ENCODE measurements at places on chromosomes 2 and 18.

GRCh38 chr2:8455236-8456150 lies 226.4 kb upstream of the ID2 start:
- H3K36me3 ChIP-seq: no peaks in the 10 kb centered on the region
- peaks cover 27% of the 10 kb centered on the region for H3K27me3 ChIP-seq
- no peak overlapping the region for H3K4me3 ChIP-seq
- no peak for DNase-seq

- no peak overlapping the region for H3K27ac ChIP-seq
- H3K27me3 ChIP-seq: peaks cover 7% of the 10 kb centered on the region
- no peak overlapping the region for H3K4me3 ChIP-seq
- no peak for DNase-seq
- no peaks in the 10 kb centered on the region for H3K4me1 ChIP-seq
Measured at GRCh38 chr18:58449464-58449863, 179.4 kb downstream of the ALPK2 start.

GRCh38 chr2:10514743-10515142 lies 66.6 kb upstream of the ODC1 start:
- no peaks in the 10 kb centered on the region for H3K4me1 ChIP-seq
- H3K27me3 ChIP-seq: no peaks in the 10 kb centered on the region
- H3K36me3 ChIP-seq: peaks cover 6% of the 10 kb centered on the region

- H3K36me3 ChIP-seq: peaks cover 5% of the 10 kb centered on the region
- H3K4me1 ChIP-seq: peaks cover 44% of the 10 kb centered on the region
- peak overlapping the region; percentile 38 for H3K4me3 ChIP-seq
- DNase-seq: no peak
- H3K27me3 ChIP-seq: no peaks in the 10 kb centered on the region
Measured at GRCh38 chr2:230877116-230877758, 12.5 kb downstream of the ITM2C start.

DNA sequence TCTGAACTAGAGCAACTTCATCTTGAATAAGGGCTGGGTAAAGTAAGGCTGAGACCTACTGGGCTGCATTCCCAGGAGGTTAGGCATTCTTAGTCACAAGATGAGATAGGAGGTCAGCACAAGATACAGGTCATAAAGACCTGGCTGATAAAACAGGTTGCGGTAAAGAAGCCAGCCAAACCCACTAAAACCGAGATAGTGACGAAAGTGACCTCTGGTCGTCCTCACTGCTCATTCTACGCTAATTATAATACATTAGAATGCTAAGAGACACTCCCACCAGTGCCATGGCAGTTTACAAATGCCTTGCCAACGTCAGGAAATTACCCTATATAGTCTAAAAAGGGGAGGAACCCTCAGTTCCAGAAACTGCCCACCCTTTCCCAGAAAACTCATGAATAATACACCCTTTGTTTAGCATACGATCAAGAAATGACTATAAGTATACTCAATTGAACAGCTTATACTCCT lies 109.1 kb downstream of the FIGN start:
- H3K27ac ChIP-seq: no peak overlapping the region
- no peaks in the 10 kb centered on the region for H3K4me1 ChIP-seq
- H3K27me3 ChIP-seq: no peaks in the 10 kb centered on the region
- H3K36me3 ChIP-seq: no peaks in the 10 kb centered on the region
- H3K4me3 ChIP-seq: no peak overlapping the region
- DNase-seq: no peak

GRCh38 chr2:108579623-108580022 lies 45.4 kb downstream of the LIMS1 start:
- H3K27me3 ChIP-seq: no peaks in the 10 kb centered on the region
- peak overlapping the region; percentile 57 for H3K4me3 ChIP-seq
- H3K4me1 ChIP-seq: peaks cover 32% of the 10 kb centered on the region
- peak overlapping the region; percentile 93 for H3K27ac ChIP-seq

GRCh38 chr2:230734247-230735175 lies 21.9 kb downstream of the CAB39 start:
- peaks cover 47% of the 10 kb centered on the region for H3K4me1 ChIP-seq
- no peaks in the 10 kb centered on the region for H3K27me3 ChIP-seq
- no peak overlapping the region for H3K27ac ChIP-seq
- H3K36me3 ChIP-seq: peaks cover 3% of the 10 kb centered on the region
- H3K4me3 ChIP-seq: no peak overlapping the region

DNA sequence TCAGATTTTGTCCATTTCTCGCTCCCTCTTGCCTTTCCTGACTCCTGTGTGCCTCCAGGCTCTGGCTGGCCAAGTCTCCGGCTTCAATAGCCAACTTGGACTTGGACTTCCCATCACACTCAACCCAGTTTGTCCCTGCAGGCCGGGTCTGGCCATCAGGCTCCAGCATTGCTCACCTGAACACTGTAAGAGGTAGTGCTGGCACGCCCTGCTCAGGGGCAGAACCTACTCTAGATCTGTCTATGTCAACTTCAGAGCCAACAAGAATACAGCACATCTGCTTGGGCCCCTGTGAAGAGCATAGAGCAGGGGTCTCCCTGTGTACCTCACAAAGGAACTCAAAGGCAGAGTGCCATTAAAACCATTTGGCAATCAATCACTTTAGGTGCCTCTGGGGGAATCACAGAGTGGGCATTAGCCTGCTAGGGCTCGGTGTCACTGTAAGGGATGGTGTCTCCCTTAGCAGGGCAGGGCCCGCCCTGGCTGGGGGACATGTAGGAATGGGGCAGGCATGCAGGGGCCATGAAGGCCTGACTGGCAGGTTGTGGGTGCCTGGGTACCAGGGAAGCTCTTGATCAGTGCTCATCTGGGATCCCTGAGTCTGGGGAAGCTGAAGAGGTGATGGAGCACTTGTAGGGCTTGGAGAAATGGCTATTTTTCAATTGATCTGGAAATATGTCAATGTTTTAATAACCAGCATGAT lies 325.9 kb downstream of the CLIP4 start:
- no peak overlapping the region for H3K4me3 ChIP-seq
- peaks cover 1% of the 10 kb centered on the region for H3K27me3 ChIP-seq
- no peaks in the 10 kb centered on the region for H3K36me3 ChIP-seq
- no peak for DNase-seq

DNA sequence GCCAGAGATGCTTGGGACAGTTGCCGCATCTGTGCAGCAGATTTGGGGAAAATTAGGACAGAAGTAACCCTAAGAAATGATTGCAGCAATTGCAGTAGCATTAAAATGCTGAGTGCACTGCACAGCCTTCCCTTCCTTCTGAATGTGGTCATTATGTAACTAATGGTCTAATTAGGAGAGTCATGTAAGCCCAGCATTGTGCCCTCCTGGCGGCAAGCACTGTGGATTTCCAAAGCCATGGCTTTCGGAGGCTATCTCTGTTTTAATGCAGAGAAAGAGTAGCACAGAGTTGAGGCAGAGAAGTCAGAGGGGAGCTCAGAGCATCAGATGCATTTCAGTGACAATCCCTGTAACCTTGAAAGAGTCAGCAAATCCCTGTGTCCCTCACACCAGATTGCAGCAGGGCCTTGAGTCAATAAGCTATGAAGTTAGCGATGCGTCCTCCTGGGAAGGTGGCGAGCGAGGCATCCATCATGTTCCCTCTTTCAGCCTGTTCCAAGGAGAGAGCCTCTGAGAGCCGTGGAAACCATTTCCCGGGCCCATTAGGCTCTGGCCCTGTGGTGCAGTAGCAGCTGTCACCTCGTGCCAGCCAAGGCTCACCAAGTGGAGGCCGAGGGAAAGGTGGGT lies 307.2 kb downstream of the FBXO15 start:
- H3K4me3 ChIP-seq: no peak overlapping the region
- H3K27ac ChIP-seq: no peak overlapping the region
- H3K36me3 ChIP-seq: no peaks in the 10 kb centered on the region
- H3K4me1 ChIP-seq: peaks cover 3% of the 10 kb centered on the region
- DNase-seq: no peak
- H3K27me3 ChIP-seq: peaks cover 1% of the 10 kb centered on the region

GRCh38 chr2:120338015-120338414 lies 7.9 kb upstream of the INHBB start:
- H3K27ac ChIP-seq: no peak overlapping the region
- peaks cover 4% of the 10 kb centered on the region for H3K36me3 ChIP-seq
- no peak overlapping the region for H3K4me3 ChIP-seq
- H3K4me1 ChIP-seq: peaks cover 2% of the 10 kb centered on the region
- peaks cover 38% of the 10 kb centered on the region for H3K27me3 ChIP-seq

GRCh38 chr18:60246606-60247005 lies 126.0 kb downstream of the MC4R start:
- H3K4me1 ChIP-seq: peaks cover 8% of the 10 kb centered on the region
- no peaks in the 10 kb centered on the region for H3K36me3 ChIP-seq
- no peak overlapping the region for H3K27ac ChIP-seq

DNA sequence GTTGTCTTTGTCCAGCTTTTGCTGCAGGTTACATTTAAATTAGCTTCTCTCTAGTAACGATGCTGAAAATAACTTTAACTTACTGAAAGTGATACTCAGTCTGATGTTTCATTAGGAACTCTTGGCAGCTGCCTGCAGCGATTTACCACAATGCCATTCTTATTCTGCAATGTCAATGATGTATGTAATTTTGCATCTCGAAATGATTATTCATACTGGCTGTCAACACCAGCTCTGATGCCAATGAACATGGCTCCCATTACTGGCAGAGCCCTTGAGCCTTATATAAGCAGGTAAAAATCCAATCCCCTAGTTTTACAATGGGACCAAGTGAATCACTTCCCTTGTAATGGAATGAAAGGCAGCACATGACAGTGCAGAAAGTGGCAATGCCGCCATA lies 16.3 kb upstream of the MFF start:
- H3K27ac ChIP-seq: no peak overlapping the region
- no peak overlapping the region for H3K4me3 ChIP-seq
- H3K27me3 ChIP-seq: no peaks in the 10 kb centered on the region
- H3K4me1 ChIP-seq: no peaks in the 10 kb centered on the region
- DNase-seq: no peak
- peaks cover 28% of the 10 kb centered on the region for H3K36me3 ChIP-seq

DNA sequence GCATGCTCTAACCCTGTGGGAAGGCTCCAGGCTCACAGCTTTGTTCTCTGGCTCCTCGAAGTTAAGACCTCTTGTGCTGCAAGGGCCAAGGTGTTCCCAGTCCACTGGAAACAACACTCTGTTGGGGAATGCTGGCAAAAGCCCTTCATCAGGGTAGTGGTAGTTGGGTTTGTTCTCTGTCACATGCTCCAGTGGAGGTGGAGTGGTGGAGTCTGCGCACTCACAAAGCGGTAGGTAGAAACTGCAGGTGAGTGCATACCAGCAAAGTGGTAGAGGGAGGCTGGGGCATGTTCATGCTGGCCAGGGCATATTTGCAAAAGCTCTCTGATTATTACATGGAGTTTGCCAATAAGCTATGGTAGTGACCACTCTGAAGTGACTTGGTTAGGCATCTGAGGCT lies 410.5 kb downstream of the CDH19 start:
- no peak overlapping the region for H3K4me3 ChIP-seq
- no peaks in the 10 kb centered on the region for H3K4me1 ChIP-seq
- no peak overlapping the region for H3K27ac ChIP-seq
- no peak for DNase-seq
- H3K27me3 ChIP-seq: no peaks in the 10 kb centered on the region
- no peaks in the 10 kb centered on the region for H3K36me3 ChIP-seq

GRCh38 chr2:196330645-196331044 lies 159.3 kb upstream of the STK17B start:
- peaks cover under 1% of the 10 kb centered on the region for H3K4me1 ChIP-seq
- peaks cover 3% of the 10 kb centered on the region for H3K27me3 ChIP-seq
- no peak overlapping the region for H3K27ac ChIP-seq
- no peak overlapping the region for H3K4me3 ChIP-seq
- no peaks in the 10 kb centered on the region for H3K36me3 ChIP-seq
- no peak for DNase-seq

DNA sequence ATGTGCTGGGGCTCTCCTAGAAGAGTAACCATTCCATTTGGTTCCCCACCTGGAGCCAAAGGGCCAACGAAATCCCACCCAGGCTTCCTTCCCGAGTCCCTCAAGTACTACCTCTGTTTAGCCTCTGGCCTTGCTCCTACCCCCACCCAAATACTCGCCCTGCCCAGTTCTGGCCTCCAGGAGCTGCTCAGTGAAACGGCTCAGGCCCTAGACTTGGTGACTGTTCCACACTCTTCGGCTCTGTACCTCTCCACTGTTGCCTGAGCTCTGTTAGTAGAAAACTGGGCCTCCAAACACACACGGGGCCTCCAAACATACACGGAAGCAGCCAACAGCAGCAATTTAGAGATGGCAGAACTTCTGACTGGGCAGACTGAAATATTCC lies 4.2 kb downstream of the OTX1 start:
- H3K27me3 ChIP-seq: peaks cover 50% of the 10 kb centered on the region
- H3K4me1 ChIP-seq: peaks cover 40% of the 10 kb centered on the region
- no peak for DNase-seq
- no peak overlapping the region for H3K4me3 ChIP-seq
- peaks cover 1% of the 10 kb centered on the region for H3K36me3 ChIP-seq

- H3K4me3 ChIP-seq: peak overlapping the region; percentile 11
- no peak overlapping the region for H3K27ac ChIP-seq
- H3K27me3 ChIP-seq: peaks cover 2% of the 10 kb centered on the region
- no peaks in the 10 kb centered on the region for H3K36me3 ChIP-seq
- H3K4me1 ChIP-seq: peaks cover 13% of the 10 kb centered on the region
Measured at GRCh38 chr2:98747888-98748287, 17.0 kb upstream of the MGAT4A start.

DNA sequence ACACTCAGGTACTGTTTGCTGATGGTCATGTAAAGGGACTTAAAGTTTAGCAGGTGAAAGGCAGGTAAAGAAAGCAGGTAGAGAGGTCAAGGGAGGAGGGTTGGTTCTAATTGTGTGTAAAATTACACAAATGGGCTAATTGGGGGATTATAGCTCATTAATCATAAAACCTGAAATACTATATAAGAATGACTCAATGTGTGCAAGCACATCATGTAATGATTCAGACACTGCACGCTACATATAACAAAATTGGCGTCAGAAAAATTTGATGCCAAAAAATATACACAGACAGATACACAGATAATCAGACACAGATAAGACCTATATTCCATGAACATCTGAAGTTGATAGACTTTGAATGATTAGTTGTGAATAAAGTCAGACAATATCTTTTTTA lies 120.7 kb upstream of the LMAN1 start:
- H3K4me3 ChIP-seq: no peak overlapping the region
- H3K36me3 ChIP-seq: no peaks in the 10 kb centered on the region
- peaks cover 14% of the 10 kb centered on the region for H3K27me3 ChIP-seq

- H3K27me3 ChIP-seq: no peaks in the 10 kb centered on the region
- peaks cover 22% of the 10 kb centered on the region for H3K4me1 ChIP-seq
- no peak for DNase-seq
- peak overlapping the region; percentile 97 for H3K4me3 ChIP-seq
Measured at GRCh38 chr2:112483042-112483473, 1.1 kb downstream of the TTL start.

GRCh38 chr2:240785424-240786335 lies 34.3 kb downstream of the KIF1A start:
- H3K27me3 ChIP-seq: peaks cover 14% of the 10 kb centered on the region
- no peaks in the 10 kb centered on the region for H3K36me3 ChIP-seq
- no peak overlapping the region for H3K27ac ChIP-seq
- no peak for DNase-seq
- H3K4me3 ChIP-seq: no peak overlapping the region

DNA sequence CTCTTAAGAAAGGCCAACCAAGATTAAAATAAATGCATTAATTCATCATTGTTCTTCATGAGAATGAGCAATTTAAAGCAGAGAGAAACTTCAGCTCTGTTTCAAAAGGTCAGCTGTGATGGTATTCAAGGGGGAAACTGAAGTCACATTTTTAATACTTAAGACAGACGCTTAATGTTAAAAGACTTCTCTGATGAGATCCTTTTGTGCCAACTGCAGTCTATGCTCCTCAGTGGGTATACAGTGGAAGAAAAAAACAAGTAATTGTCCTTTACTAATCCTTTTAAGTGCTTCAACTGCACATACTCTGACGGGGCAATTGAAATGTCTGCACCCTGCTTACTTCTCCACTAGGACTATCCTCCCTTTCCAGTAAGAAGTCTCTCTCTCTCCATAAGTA lies 309.7 kb downstream of the GULP1 start:
- no peak overlapping the region for H3K4me3 ChIP-seq
- H3K27me3 ChIP-seq: no peaks in the 10 kb centered on the region
- no peak overlapping the region for H3K27ac ChIP-seq
- no peaks in the 10 kb centered on the region for H3K4me1 ChIP-seq

All from memory B cell (primary cell).